ENCODE measurements at places on chromosomes 2 and 18.

GRCh38 chr2:18855027-18855426 is 265.7 kb upstream of the NT5C1B start:
- no peak for DNase-seq

GRCh38 chr2:63692002-63692606 is 103.3 kb downstream of the MDH1 start:
- peak; percentile 47 for DNase-seq

- no peak for DNase-seq
Measured at GRCh38 chr2:25088817-25089516, 47.1 kb downstream of the EFR3B start.

GRCh38 chr2:42057902-42058450 is 10.2 kb downstream of the PKDCC start:
- DNase-seq: no peak

- DNase-seq: no peak
Measured at GRCh38 chr2:95046371-95047112, 21.0 kb downstream of the MAL start.

DNA sequence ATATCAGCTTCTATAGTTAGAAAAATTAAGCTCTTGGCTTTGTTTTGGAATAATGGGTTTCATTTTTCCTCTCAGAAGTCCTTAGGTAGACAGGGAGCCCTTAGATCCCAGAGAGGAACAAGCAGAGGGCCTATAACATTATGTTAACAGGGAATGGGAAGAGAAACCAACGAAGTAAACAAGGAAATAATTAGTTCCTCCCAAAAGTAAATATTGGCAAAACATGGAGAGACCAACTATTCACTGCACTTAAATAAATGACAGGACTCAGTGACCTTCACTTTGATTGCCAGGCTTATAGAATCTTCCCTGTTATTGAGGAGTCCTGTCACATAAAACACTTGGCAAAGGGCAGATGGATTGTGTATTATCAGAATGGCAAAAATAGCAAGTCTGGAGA is 5.3 kb downstream of the CRIM1 start:
- no peak for DNase-seq

DNA sequence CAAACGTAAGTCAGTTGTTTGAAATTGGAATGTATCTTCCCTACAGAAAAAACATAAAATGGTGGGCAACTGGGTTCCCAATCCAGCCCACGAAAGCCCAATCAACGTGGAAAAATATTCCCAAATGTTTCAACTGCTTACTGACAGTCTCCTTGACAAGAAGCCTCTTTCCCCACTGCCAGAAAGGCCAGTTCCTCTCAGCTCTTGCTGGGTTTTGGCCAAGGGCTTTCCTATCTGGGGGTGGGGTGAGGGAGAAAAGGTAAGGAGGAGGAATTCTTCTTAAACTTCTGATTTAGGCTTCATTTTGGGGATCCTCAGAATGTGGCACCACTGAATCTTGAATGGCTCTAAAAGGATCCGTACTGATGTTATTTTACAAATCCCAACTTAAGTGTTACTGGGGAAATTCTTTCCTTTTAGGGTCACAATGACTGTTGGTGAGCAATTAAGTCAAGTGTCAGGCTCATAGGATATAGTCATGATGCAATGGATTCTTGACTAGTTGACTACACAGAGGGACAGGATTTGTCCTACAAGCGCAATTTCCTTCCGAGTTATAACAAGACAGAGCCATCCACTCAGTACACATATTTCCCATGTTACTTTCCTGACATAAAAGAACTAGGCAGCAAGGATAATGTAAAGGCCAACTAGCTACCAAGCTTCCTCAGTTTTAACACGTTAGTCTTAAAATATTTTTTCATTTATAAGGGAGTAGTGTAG is 73.6 kb downstream of the SPRED2 start:
- no peak for DNase-seq

- DNase-seq: no peak
Measured at GRCh38 chr2:203994735-203995134, 58.2 kb downstream of the ICOS start.

- no peak for DNase-seq
Measured at GRCh38 chr2:34534761-34535160, 935.7 kb upstream of the FAM98A start.

- no peak for DNase-seq
Measured at GRCh38 chr18:76564655-76565237, 69.7 kb upstream of the ZNF516 start.

DNA sequence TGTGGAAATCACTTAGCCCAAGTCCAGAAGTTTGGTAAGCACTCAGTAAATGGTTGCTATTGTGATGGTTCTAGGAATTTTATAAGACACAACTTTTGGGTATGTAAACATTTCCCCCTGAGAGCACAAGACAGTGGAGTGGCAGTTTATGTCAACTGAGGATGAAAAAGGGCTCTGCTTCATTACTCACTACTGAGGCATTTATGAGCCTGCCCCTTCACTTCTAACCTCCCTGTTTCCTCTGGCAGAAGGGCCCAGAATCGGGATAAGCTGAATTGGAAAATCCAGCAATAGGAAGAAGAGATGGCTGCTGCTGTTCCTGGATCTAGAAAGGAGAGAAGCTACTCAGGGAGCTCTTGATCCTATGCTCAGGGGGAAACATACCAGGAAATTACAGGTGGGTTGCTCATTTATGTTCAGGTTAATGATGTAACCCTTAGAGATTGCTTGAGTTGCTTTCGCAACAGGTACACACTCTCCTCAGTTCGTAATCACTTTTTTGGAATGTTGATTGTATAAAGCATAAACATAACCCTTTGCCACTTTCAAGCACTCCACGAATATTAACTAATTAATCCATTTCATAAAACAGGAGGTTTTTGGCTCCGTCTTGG is 46.3 kb downstream of the ADCYAP1 start:
- DNase-seq: no peak

- DNase-seq: no peak
Measured at GRCh38 chr2:121897335-121897970, 142.0 kb downstream of the TSN start.

DNA sequence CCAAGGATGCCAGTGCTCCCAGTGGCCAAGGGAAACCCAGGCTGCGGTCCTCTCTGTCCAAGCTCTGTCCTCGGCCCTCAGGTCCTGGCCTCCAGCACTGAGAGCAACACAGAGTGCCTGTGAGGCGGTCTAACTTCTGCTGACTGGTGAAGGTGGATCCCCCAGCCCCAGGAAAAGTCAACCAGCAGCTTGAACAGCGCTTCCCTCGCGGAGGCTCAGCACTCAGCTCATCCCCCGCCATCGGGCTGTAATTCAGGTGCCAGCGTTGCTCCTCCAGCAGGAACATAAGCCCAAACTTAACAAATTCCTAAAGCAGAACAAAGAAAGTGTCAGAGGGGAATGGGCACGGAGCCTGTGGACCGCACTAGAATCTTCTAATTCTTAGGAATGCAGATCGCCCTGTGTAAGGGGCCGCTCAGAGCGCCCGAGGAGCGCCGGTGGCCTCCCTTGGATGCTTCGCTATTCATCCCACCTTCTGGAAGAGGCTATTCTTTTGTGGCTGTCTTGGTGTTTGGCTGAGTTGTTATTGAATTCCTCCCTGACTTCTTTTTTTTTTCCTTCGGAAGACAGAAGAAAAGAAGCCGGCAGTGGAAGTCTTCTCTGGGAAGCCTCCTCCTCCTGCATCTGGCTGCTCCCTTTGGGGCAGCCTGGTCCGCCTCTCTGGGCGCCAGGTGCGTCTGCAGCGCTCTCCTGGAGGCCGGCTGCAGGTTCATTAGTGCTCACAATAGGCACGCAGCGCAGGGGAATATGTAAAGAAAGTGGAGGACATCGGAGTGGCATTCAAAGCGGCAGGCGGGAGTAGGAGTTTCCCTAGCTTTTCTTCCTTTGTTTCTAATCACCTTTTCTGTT is 905.6 kb downstream of the TSN start:
- no peak for DNase-seq

DNA sequence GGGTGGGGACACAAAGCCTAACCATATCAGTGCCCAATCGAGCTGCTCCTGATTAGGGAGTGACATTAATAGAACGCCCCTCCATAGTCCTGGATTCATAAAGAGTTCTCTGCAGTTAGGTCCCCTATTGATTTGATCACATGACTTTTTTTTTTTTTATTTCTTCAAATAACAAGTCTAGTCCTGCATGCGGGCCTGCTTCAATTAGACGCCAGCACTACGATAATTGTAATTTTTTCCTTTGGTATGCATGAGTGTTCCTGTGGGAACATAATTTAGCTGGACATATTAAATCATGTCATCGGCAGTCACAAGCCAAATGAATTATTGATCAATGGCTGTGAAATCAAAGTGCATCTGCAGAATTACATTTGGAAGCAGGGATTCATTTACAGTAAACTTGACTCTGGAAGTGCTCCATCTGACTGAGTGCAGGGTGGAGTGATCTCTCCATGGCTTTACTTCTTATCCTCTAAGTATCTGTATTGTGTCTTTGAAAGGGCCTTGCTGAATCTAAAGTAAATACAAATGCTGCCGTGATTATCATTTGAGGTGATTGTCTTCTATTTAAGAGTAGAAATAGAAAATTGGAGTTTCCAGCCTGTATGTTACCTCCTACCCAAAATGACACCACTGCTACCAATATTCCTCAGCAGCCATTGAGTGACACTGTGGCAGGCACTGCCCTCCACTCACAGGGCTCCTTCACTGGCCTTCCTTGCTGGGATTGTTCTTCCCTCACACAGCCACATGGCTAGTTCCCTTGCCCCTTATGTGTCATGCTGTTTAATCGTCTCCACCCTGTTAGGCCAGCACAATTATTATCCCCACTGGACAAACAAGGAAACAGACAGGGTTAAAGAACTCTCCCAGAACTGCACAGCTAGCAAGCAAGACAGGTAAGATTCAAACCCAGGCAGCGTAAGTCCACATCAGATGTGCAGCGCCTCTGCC is 337.4 kb upstream of the ID2 start:
- no peak for DNase-seq

- no peak for DNase-seq
Measured at GRCh38 chr2:164671664-164672396, 50.5 kb upstream of the GRB14 start.

DNA sequence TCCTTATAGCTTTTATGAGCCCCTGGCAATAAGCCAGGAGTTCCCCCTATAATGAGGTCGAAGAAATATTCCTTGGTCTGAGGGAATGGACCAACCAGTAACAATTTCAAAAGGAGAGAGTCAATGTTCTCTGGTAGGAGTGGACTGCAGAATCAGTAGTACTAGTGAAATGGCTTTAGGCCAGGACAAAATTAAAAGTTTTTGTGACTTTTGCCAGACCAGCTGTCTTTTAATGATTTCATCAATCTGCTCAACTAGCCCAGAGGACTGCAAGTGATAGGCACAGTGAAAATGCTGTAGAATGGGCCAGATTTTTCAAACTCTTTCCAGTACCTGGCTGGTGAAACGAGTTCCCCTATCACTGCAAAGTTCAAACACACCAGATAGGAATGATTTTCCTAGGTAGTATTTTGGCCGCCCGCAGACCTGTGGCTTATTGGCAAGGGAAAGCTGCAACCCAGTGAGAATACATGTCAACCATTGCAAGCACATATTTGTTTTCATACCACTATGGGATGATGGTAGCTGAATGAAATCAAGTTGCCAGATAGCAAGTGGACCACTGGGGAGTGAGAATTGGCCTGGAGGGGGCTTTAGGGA is 45.5 kb downstream of the CERS6 start:
- no peak for DNase-seq

DNA sequence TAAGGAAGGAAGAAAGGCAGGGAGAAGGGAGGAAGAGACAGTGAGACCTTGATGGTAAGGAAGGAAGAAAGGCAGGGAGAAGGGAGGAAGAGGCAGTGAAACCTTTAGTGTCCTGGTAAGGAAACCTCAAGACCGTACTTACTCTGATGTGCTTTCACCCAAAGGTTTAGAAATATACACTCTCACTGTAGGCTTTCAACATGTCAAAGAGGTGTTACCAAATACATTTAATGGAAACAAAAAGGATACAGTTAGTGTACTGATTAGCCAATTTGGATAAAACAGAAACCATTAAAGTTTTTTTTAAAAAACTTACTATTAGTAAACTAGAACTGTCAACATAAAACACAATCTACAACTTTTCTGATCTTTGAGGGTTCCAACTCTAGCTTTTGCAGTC is 7.1 kb downstream of the FBXO15 start:
- no peak for DNase-seq

GRCh38 chr18:35623255-35623654 is 41.7 kb downstream of the GALNT1 start:
- no peak for DNase-seq

DNA sequence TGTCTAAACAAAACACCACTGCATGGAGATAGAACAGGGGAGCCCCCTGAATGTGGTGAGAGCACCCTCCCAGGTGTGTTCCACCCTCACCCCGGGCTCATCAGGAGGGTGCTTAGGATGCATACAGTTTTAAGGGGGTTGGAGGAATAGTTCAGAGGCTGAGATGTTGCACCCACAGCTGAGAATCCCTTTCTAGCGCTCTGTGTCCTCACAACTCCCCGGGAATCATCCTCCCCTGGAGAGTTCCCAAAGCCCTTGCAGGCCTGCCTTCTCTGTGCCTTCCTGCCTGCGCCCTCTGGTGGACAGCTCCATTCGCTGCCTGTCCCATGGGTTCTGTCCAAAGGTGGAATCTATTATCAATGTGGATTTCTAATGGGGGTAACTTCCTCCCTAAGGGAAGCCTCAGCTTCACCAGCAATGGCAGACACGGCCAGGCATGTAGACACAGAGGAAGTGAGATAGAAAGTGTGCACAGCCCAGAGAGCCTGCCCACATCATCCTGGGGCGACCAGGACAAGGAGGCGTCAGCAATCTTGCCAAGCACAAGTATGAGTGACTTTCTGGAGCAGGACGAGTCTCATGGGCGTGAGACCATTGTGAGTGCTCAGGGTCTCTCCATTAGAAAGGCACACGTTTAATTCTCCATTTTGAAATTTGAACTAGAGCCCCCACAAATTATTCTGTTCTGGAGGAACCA is 1.2 kb upstream of the UGT1A5 start:
- peak; percentile 30 for DNase-seq

DNA sequence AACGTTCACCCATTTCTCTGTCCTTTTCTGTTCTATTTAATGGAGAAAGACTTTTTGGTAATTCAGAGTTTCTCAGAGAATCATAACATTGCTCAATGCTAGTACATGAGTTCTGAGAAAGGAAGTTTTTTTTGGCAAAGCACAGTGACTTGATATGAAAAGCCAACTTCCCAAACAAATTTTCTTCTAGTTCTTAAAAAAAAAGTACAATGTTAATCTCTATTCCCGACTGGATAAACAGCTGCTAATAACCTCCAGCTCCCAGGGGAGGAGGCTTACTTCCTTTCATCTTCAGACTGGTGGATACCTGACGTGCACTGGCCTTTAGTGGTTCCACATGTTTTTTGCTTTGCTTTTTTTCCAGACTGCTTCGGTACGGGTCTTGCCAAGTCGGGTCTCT is 284.6 kb upstream of the CCDC68 start:
- peak; percentile 56 for DNase-seq

- DNase-seq: no peak
Measured at GRCh38 chr2:76429374-76429773, 718.7 kb upstream of the GCFC2 start.

GRCh38 chr2:14750433-14750832 is 117.9 kb downstream of the LRATD1 start:
- DNase-seq: no peak

DNA sequence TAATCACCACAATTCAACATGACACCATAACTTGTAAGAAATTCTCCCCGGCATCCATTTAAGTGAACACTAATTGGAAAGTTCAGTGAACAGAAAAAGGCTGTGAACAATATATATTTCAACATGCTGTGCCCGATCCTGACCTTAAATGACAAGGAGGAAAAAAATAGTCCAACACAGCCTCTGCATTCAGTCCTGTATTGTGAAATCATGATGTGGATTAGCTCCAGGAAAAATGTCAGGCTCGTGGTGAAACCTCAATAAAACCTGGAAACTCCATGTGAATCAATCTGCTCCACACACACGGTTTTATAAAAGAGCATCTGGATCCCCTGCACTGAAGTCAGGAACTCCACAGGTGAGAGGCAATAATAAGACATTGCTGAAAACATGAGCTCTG is 145.4 kb upstream of the SPOPL start:
- DNase-seq: peak; percentile 62

Data from fibroblast of skin of left biceps (primary cell).